ENCODE measurements at places on chromosomes 6 and 20.
A peak's percentile ranks its signal among the peaks of the same experiment; 100 is the strongest.

GRCh38 chr6:156953479-156954146 is 176.4 kb downstream of the ARID1B start:
- DNase-seq, result peak; percentile 95

DNA sequence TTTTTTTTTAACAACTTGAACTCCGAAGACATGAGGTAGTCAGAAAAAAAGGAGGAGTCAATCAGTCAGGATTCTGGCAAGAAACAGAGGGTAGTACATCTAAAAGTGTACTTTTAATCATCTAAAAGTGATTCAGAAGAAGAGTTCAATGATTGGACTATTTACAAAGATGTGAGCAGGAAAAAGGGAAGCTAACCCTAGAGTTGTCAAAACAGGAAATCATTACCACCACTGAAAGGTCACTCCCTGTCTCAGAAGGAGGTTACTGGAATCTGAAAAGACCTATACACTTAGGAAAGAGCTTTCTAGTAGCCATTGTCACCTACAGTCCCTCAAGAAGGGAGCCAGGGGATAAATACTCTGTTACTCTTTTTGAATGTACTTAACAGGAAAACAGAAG is 16.7 kb upstream of the LMBRD1 start:
- DNase-seq, result no peak

DNA sequence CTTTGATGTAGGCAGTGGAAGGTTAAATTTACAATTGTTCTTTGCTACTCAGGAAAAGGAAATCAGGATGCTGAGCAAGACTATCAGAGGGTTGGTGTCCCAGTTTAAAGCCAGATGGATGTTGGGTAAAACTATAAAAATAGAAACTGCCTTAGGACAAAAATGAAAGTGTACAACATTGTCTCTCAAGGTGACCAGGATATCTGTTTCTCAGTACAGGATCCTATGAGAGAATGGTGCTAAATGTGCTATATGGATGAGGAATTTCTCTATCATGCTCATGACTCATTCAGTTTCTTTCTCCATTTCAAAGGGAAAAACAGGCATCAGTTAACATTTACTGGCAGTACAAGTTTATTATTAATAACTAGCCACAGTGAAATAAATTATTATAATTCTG is 534.2 kb upstream of the GJE1 start:
- peak; percentile 36 for DNase-seq

GRCh38 chr6:20055916-20056315 is 156.4 kb downstream of the MBOAT1 start:
- no peak for DNase-seq

DNA sequence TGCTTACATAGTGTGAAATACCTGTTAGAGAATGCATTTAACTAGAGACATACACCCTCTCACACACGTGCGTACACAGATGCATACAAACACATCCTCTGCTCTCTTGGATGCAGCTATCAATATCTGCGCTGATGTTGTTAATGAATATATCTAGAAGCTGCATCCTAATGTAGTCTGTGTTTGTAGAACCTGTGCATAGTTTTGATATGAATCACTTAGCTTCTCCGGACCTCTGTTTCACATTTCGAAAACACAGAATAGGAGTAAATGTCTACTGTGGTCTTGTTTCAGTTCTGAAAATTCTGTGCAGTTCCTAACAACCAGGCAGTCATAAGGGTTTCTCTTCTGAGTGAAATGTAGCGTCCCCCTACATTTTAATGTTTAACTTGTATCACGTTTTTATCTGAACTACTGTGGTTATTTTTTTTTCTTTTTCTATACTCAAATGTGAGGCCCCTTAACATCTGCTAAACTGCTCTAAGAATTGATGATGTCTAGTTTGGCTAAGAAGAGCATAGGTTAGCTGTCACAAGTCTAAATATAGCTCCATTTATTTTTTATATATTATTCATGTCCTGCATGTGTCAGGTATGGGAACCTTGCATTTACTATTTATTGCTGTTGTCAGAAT is 254.5 kb downstream of the TMEM242 start:
- peak; percentile 31 for DNase-seq

- no peak for DNase-seq
Observed at GRCh38 chr6:36504982-36505381, 42.3 kb downstream of the STK38 start.

DNA sequence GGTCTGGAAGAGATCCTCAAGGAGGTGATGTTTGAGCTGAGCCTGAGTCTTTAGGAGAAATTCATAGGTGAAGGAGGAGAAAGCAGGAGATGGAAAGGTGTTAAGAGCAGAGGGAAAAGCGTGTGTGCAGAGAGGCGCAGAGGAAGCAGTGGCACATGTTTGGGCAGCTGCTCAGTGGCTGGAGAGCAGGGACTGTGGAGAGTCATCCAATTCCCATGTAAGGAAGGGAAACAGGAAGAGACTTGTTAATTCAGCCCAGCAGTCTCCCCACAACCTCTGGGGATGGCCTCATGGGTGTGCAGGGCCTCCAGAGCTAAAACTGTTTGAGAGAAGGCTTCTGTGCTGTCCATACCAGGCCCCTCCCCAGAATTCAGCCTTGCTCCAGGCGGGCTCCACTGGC is 16.2 kb downstream of the AAR2 start:
- peak; percentile 81 for DNase-seq

GRCh38 chr6:52271852-52272460 is 12.6 kb downstream of the MCM3 start:
- no peak for DNase-seq

GRCh38 chr6:91435630-91436029 is 848.8 kb upstream of the MAP3K7 start:
- DNase-seq, result peak; percentile 6

GRCh38 chr6:44284867-44285266 is 14.6 kb downstream of the TMEM151B start:
- no peak for DNase-seq

- DNase-seq, result peak; percentile 85
Observed at GRCh38 chr6:136677822-136678221, 114.5 kb downstream of the MAP3K5 start.

GRCh38 chr20:2386516-2387179 is 5.9 kb downstream of the TGM6 start:
- DNase-seq, result peak; percentile 94

DNA sequence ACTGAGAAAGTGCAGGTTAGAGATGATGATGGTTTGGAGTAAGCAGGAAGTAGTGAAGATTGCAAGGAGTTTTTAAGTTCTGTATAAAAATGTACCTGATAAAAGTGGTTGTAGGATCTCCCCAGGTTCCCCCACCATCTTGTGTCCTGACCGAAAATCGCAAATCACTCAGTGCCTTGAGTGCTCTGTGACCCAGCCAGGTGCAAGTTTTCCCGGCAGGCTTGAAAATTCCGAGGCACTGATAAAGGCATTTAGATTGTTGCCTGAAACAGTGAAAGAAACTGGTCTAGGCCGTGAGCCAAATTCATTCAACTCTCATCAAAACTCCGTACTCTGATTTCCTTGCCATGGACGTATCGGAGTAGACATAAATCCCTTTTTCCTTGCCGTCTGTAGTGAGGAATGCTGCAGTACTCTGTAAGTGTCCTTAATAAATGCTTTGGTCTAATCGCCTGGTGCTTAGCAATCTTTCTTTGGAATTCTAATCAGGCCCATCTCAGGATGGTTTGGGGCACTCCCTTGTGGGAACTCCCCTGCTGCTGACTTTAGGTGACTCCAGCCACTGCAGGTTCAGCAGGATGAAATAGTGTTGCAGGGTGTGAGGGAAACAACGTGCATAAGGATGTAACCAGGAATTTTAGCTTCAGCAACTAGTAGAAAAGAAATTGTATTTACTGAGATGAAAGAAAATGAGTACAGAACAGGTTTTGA is 1199.8 kb upstream of the MAP3K7 start:
- DNase-seq, result no peak

- no peak for DNase-seq
Observed at GRCh38 chr6:25042036-25042521, 106.3 kb upstream of the RIPOR2 start.

DNA sequence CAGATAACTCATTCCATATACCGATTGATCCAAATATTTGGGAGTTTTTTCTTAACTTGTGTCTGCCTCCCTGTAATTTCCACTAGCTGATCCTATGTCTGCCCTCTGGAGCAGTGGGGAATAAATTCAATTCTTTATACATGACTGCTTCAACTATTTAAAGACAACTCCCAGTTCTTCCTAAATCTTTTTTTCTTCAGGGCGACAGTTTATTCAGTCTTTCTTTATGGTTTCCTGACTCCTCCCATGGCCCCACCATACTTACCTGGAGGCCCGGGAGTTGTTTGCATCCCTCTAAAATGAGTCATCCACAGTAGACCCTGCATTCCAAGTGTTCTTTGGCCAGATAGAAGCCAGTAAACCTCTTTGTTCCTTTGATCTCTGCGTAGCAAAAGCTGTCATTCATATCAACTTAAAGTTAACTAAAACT is 73.6 kb downstream of the LCA5 start:
- peak; percentile 57 for DNase-seq

DNA sequence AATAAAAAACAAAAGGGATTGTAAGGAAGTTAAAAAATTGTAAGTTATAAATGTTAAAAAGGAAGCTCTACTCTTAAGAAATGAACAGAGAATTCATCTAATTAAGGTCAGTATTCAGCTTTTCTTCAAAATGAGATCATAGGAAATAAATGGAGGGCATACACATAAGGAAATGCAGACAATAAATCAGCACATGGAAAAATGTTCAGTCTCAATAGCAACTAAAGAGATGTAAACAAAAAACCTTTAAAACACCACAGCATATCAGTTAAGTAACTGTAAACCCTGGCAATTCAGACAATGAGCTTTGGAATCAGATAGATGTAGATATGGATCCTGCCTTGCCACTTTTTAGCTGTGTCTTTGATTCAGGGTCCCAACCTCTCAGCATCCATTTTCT is 24.0 kb upstream of the CLIC5 start:
- DNase-seq, result no peak

DNA sequence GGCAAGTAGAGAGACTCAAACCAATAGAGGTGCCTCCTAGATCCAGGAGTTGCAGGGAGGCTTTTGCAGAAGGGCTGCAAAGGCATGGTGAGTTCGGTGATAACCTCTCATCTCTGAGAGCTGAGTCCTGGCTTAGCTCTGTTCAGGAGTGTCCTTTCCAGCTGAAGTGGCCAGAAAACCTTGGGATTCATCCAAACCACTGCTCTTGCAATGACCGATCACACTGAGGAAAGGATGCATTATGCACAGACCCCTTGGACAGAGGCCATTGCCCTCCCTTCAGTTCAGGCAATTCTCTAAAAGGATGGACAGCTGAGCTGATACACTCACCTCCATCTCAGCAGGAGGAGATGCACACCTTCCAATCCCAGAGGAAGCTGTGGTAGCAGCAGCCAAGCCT is 158.8 kb upstream of the ENPP5 start:
- no peak for DNase-seq

DNA sequence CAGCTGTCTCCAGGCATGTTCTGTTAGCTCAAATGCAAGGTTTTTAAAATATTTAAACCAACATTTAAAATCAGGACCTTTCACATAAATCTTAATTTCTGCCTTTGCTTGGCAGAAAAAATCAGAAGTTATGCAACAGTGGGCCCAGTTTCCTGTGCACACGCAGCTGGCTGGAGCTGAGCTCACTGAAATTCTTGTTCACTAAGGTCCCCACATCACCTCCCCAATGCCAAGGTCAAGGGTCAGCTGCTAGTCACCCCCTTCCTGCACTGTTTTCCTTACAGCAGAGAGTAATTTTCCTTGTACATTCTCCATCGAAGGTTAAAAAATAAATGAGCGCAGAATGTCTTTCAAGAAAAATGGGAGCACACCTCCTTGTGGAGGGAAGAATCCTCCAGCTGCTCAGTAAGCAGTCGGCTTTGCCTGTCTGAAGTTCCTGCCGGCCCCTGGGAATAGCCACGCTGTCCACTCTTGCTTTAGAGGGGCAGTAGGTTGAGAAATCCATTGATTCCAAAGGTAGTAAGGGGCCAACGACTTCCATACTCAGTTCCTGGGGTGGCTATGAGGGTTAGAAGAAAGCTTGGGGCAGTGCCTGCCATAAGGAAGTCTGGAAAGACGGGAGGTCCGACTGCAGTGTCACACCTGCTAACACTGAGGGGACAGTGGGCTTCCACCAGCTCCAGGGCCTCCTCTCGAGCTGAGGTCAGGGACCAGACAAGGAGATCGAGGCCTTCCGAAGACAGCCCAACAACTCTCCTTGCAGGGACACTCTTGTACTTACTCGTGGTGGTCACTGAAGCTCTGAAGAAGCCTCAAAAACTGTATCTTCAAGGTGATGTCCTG is 56.8 kb downstream of the MYH7B start:
- no peak for DNase-seq

- DNase-seq, result no peak
Observed at GRCh38 chr6:1395941-1396908, 6.8 kb downstream of the FOXF2 start.

- no peak for DNase-seq
Observed at GRCh38 chr20:60268491-60268890, 310.3 kb downstream of the CDH26 start.

GRCh38 chr20:57383447-57384347 is 7.5 kb upstream of the RBM38 start:
- DNase-seq, result no peak

DNA sequence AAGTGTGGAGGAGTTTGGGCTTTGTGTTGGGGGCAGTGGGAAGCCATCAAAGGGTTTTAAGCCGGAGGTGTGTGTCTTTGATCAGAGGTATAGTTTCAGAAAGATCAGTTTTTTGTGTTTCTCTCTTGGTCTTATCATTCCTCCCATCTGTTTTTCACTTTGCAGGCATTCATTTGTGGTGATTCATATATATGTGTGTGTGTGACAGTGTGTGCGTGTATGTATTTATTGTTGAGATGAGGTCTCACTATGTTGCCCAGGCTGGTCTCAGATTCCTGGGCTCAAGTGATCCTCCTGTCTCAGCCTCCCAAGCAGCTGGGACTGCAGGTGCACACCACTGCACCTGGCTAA is 11.1 kb upstream of the SERINC3 start:
- DNase-seq, result no peak

DNA sequence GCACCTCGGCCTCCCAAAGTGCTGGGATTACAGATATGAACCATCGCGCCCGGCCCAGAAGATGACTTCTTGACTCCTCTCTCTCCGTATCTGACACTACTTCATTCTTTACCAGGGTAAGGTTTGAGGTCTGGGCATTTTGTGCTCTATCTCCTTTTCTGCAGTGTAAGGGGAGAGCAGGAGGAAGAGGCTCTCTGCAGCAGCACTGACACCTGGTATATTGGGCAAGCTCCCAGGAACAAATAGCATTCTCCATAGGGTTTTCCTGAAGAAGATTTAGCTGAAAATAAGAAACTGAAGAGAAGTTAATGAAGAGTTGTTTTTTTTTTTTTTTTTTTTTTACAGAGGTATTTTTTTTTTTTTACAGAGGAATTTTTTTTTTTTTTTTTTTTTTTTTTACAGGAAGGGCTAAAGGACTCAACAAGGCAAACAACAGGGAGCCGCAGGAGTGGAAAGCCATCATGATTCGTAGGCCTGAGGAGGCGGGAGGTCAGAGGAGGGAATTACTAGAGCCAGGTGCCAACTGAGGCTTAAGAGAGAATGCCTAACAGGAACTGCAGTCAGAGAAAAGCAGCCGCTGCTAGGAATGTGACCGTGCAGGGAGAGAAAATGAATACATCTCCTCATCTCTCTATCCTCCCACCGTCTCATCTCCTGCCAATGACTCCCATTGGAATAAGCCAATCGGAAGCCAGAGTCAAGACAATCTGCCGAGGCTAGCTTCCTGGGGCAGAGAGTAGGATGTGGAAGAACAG is 34.7 kb upstream of the ADGRF4 start:
- peak; percentile 38 for DNase-seq

All from epithelial cell of esophagus (primary cell).